ENCODE measurements at places on chromosomes 6 and 20.
A peak's percentile ranks its signal among the peaks of the same experiment; 100 is the strongest.

- no peak for DNase-seq
These were observed 604 bp upstream of the RAB5IF start for GRCh38 chr20:36604952-36605398.

DNA sequence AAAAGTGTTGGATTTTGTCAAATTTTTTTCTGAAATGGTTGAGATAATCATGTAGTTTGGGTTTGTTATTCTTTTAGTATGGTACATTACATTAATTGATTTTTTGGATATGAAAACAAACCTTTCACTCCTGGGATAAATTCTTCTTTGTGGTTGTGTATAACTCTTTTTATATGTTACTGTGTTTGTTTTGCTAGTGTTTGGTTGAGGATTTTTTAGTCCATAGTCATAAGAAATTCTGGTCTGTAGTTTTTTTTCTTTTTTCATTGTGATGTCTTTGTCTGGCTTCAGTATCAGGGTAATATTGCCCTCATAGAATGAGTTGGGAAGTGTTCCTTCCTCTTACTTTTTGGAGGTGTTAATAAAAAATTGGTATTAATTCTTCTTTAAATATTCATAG is 122.2 kb upstream of the ATXN1 start:
- DNase-seq, result no peak

DNA sequence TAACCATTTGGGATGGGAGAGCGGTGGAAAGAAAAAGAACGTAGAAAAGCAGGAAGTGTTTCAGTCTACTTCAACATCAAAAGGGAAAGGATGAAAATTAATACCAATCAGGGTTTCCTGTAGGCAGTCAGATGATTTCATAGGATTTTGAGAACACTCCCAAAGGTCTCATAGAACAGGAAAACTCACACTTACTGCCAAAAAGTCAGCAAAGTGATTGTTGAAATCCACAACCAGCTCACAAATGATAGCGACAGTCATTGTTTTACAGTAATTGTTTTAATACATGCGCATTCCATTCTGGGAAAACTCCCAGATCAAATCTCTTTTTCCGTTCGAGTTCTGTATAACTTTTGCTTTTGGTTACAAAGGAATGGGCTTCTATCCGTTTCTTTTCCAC is 5.3 kb upstream of the CNKSR3 start:
- DNase-seq, result no peak

GRCh38 chr6:135319819-135320218 is 138.7 kb downstream of the MYB start:
- no peak for DNase-seq

- DNase-seq, result no peak
These were observed 202.7 kb downstream of the CLIC5 start for GRCh38 chr6:45812922-45813321.

DNA sequence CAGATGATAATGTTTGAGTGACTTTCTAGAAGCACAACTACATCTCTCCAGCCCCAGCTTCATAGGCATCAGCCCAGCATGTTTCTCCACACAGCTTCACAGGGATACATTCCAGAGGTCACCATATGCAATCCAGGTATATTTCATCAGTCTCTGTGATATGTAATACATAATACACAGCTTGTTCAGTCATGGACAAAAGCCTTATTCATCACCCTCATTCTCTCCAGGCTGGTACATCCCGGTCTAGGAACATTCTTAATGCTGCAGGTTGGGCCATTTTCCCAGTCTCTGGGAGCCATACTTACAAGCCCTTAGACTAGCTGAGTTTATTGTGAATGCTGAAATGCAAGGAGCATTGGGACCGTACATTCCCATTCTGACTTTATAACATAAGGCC is 169.4 kb downstream of the TMEM200A start:
- DNase-seq, result no peak

DNA sequence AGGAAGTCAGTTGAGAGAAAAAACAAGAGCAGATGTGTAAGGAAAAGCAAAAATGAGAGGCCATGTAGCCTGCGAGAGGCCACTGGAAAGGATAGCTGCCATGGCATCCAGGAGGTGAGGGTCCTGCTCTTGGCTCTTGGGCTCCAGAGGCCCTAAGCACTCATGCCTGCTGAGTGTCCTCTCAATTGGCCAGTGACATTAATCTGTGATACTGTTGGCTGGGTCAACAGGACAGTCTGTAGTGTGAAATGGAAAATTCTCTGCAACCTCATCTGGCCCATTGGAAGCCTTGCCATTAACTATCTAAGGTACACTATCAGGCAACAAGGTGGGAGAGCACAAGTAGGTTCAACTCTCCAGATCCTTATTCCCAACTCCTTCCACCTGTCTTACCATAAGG is 180.9 kb downstream of the LY86 start:
- DNase-seq, result no peak

- DNase-seq, result peak; percentile 64
These were observed 44.0 kb upstream of the SLC22A16 start for GRCh38 chr6:110520209-110520965.

DNA sequence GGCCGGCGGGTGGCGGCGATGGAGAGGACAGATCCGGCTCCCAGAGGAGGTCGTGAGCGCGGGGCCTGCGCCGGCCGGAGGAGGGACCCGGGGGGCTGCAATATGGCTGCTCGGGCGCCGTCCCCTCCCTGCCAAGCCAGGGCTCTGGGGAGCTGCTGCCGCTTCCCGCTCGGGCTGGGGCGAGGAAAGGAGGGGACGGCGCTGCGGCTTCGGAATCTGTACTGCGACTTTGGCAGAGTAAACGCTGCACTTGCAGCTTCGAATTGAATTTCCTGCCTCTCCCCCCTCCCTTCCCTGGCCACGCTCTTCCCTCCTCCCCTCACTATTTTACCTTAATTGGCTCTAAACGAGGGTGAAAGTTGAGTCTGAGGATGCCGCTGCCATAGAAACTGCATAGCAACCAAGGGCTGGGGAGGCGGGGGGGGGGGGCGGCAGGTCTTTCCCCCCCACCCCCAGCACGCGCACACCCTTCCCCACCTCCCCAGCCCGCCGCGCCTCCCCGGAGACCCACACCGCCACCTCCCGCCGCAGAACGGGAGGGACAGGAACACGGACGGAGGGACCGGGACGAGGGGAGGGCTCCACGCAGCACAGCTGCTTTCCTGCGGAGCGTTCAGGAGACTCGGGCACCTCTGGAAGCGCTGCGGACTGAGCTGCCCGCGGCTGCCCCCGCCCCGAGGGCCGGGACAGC is 93.9 kb downstream of the RNASET2 start:
- DNase-seq, result no peak

All from NCI-H748 treated with DMSO at 0.1 percent for 48 hours (cell line).